Dermis microvascular lymphatic vessel endothelial cell (primary cell): ENCODE measurements at places on chromosomes 16 and 17.

DNA sequence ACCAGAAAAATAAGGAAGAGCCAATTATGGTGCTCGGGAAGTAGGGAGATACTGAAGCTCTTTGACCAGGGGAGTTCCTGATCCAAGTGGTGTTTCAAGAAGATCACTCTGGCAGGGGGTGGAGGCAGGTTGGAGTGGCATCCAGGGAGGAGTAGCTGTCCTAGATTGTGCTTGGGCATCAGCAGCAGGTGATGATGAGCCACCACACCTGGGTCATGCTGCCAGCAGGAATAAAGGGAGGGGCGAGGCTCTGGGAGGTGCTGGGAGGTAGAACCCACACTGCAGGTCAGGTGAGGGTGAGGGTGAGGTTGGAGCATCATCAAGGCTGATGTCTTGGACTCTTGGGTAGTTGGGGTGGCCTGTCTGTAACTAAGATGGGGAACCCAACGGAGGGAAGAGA, 35.4 kb upstream of the ADGRG1 start:
- DNase-seq = no peak

- DNase-seq = no peak
These were observed 221.8 kb upstream of the CDH5 start for GRCh38 chr16:66144641-66145040.

- DNase-seq = no peak
These were observed 2.8 kb downstream of the ST6GALNAC1 start for GRCh38 chr17:76640550-76641380.

GRCh38 chr16:57773655-57774295, 28.5 kb downstream of the KIFC3 start:
- DNase-seq = no peak

DNA sequence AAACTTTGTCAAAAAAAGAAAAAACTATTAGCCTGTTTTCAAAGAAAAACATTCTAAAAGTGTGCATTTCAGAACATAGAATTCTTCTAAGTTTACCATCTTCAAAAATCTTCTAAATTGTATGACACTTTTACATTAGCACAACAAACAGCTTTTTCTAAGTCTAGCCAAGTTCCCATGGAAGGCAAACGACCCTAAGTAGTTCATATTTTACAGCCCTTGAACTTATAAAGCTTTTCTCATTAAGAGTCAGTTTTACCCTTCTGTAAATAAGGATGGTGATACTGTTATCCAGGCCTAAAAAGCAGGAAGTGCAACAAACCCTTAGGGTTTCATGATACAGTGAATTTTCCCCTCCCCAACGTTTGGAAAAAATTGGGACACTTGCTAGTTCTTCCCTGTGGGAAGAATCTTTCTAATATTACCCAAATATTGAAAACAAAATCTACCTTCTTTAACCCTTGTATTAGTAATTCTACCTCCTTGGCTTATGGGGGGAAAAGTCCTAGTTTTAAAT, 4.0 kb upstream of the ARL6IP1 start:
- no peak for DNase-seq

DNA sequence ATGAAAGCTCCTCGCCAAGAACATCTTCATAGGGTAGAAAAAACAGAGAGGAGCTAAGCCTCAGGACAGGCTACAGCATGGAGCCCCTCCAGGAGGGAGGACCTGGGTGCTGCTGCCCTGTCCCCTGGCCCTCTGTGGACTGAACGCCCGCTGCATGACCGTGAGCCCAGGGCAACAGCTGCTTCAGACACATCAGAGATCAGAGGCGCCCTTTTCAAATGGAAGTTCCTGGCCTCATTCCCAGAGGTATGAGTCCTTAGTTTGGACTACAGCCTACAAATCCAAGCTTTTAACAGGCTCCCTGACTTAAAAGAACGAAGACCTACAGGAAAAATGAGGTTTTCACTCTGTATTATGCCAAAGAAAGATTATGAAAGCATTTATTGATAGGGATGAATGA, 48.5 kb downstream of the ZNF18 start:
- DNase-seq = no peak

DNA sequence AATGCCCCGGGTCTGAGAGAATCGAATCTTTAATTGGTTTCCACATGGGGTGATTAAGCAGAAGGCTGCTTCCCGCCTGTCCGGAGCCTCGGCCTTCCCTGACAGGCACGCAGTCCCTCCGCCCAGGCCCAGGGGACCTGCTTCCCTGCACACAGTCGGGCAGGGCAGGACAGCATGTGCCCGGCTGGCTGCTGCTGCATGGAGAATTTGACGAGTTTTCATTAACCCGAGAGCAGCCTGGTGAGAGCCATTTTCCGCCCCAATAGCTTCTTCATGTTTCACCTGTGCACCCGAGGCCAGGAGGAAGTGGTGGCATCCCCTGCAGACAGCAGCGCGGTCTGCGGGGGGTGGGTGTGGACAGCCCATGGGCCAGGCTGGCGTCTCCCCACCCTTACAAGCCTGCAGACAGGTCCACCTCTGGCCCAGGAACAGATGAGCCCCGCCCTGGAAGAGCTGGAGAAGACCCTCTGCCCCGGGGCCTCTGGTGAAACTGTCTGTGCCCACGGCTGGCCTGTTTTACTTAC, 67.0 kb downstream of the KLHDC4 start:
- DNase-seq = no peak

DNA sequence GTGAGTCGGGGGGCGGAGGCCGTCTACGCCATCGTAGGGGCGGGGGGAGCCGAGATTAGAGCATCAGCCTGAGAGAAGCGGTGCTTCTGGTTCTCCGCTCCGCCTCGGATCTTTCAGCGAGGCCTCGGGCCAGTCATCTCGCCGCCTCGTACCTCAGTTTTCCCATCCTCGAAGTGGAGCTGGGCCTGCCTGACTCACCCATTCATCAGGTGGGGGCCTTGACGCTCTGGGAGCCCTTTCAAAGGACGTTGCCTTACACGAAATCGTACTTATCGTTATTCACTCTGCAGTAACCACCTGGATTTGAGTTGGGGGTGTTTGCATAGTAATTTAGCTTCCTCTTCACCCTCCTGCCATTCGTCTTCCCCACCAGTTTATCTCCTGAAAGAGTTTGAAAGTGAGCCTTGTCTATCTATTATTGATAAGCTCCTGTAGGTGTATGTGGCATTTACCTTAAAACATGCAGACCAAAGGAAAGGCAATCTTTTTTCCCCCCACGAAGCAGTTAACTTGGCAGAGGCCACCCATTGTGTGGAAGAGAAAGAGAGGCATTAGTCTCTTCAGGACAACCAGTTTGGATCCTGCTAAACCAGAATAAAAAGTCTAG, 674 bp downstream of the TAF15 start:
- peak; percentile 52 for DNase-seq

DNA sequence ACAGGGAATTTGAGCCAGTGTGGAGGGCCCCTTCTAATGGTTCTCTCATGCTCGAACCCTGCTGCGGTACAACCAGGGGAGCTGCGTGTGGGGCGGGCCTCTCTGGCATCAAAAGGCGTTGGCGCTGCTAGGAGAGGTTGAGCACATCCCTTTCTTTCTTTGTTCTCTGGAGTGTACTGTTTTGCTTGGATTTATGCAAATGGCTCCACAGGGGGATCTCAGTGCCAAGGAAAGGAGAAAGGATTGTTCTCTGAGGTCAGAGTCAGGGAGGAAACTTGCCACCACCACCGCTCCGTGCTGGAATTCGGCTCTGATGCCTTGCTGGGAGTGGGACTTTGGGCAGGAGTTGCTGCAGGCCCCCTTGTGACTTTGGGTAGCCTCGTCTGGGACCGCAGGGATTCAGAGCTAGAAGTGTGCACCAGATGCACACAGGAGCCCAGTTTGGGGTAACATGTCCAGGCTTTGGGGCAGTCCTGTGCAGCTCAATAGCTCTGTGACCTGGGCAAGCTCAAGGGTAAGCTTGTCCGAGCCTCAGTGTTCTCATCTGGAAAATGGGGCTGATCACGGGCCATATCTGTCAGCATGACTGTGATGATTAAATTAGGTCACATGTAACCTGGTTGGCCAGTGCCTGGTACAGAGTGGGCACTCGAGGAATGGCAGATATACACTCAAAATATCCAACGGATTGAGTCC, 353.0 kb upstream of the EEF2KMT start:
- no peak for DNase-seq

DNA sequence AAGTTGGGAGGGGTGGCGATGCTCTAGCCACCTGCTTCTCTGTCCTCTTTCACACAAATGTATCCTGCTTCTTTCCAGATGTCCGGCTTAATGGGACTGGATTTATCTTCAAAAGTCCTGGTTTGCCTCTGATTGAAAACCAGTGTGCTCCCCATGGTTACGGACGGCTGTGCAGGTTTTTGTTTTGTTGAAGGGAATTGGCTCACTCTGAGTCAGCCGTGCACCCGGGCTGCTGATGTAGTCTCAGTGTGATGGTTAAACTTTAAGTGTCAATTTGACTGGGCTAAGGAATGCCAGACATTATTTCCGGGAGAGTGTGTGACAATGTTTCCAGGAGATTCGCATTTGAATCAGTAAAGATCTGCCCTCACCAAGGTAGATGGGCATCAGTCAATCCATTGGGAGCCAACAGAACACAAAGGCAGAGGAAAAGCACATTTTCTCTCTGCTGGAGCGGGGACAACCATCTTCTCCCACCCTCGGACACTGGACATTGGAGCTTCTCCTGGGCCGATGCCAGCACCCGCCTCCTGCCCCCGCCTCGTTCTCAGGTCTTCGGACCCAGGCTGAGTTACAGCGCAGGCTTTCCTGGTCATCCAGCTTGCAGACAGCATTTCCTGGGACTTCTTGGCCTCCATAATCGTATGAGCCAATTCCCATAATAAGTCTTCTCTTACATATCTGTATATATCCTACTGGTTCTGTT, 126.9 kb upstream of the TNRC6C start:
- DNase-seq = peak; percentile 15

DNA sequence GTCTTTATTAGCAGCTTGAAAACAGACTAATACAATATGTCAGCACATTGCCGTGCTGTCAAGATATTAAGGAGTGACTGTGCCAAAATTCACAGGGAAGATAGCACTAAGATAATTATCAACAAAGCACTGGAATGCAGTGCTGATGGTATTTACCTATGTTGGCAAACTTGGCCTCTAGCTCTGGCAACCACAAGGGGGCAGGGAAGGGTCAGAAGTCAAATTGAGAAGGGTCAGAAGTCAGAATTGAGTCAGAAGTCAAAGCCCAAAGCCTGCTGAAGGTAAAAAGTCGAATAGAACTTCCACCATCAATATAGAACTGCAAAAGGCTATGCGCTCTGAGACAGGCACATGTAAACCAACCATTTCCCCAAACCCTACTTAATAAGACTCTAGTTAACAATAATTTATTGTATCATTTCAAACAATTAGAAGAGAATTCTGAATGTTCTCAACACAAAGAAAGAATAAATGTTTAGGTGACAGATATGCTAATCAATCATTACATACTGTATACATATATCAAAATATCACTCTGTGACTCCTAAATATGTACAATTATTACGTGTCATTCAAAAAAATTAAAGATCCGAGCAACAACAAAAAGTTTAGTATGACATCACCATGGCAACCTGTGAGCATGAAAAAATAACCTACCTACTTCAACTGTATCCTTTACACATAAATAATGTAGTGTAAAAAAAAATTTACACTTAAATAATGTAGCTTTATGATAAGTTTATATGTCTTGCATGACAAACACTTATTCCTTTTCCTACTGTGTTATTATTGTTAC, 916.1 kb downstream of the KCNJ2 start:
- DNase-seq = no peak

DNA sequence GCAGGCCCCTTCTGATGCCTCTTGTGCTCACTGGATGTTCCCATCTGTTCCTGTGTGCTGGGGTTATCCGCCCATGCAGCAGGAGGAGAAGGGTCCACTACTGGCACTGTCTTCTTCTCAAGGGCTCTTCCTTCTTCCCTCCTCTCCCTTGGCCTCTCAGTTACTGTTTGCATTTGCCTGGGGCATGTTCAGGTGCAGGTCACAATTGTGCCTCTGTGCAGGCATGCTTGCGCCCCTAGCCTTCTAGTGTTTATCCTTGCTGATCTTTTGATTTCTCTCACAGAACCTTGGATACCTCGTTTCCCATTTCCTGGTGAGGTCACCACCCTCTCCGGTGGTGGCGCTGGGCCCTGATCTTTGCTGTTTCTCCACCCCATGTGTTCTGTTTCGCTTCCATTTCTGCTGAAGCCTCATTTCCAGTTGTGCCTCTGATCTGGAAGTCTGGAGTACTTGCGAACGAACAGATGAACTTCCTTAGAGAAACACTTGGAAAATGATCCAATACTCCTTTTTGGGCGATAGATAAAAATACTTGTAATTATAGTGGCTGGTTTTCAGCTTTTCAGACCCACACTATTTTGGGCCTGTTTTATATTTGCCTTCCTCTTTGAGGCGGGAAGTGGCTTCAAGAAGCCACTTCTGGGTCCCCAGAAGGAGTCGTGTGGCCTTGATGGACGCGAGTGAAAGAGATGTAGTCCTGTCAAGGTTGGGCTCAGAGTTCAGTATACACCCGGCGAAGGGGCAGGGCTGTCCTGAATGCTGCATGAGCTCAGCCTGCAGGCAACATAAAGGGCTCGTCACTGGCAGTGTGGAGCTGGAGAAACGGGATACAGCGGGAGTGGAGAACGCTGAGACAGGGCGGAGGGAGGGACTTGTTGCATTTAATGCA, 312.9 kb downstream of the SNX29 start:
- no peak for DNase-seq

DNA sequence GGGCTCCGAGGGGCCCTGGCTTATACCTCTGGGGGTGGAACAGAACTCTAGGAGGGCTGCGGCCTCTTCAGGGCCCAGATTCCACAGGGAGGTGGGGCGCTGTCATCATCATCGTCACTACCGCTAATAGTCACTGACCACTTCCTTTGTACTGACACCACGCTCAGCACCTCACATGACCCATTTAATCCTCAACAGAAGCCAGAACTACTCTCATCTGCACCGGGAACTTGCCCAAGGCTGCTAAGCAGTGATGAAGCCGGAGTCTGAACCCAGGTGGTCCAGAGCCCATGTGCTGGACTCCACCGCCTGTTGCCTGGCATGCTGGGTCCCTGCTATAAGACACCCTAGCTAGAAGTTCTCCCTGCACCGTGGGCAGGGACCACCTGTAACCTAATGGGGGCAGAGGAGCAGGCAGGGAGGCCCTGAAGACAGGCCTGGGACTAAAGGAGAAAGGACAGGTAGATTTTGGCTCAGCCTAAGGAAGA, 12.0 kb downstream of the UNC13D start:
- no peak for DNase-seq
